Activated CD4-positive, alpha-beta T cell treated with anti-CD3 and anti-CD28 coated beads, Interleukin-2, Interleukin-4, amounts not matched to agents 100 ng/mL and 50 ng/mL, durations not matched to agents 16 hours and 8 hours (primary cell): ENCODE measurements at places on chromosomes 7 and 10.

DNA sequence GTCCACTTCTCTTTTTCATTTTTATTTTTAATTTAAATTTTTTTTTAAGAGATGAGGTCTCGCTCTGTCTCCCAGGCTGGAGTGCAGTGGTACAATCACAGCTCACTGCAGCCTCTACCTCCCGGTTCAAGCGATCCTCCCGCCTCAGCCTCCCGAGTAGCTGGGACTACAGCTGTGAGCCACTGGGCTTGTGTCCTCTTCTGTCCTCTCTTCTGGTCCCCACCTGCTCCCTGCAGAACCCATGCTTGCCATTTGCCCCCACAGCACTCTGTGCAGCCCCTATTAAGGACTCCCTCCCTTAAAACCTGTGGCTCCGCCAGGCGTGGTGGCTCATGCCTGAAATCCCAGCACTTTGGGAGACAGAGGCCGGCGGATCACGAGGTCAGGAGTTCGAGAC, 9.1 kb upstream of the FZD9 start:
- DNase-seq = no peak

DNA sequence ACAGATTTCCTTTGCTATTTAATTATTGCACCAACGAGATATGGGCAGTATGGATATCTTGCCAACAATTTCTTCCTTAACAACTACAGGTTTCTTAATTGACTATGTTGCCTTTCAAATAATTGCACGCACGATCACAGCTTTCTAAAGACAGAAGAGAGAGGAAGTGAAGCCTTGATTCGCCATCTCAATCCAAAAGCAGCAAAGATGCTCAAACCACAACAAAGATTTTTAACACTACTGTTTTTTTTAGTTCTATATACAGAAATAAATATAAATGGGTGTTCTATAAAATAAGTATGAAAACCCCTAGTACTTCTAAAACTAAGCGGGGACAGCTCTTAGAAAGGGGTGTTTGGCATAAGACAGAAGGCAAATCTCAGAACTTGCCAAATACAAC, 251.3 kb downstream of the SFMBT2 start:
- no peak for DNase-seq

- DNase-seq = no peak
These were observed 4.4 kb upstream of the RAPGEF5 start for GRCh38 chr7:22361320-22361719.

DNA sequence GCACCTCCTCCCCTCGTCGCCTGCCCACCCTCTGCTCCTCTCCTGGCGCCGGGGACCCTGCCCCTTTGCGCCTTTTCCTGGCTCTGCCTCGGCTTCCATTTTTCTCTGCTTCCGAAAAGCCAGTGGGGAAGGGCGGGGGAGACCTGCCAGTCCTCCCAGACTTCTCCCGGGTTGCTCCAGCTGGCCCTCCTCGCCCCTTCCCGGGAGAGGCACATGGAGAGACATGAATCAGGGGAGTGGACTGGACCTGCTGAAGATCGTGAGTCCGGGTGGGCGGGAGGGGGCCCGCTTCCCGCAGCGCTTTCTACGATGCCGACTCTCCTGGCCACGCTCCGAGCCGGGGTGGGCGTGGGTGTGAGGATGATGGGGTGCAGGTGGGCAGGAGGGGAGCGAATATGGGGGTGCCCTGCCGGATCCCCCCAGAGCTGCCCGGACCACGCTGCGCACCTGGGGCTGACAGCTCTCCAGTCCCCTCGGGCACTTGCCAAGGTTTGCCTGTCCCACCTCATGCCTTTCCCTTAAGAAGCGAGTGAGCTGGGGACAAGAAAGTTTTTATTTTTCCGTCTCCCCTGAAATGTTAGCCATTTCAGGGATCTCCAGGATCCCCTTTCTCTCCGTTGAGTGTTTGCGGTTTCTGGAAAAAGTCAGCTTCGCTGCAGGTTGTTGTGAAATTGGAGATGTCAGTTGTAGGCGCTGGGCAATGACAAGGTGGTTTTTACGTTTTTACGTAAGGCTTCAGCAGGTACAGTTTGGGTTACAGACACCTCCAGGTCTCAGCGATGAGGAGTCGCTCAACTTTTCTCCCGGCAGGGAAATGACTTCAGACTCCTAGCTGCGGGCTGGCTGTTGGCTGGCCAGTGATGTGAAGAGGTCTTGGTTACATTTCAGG, 977 bp downstream of the CACNB2 start:
- no peak for DNase-seq

- DNase-seq = no peak
These were observed 155.7 kb downstream of the MGMT start for GRCh38 chr10:129622736-129623135.
